ENCODE measurements at places on chromosomes 3 and 15. TPM values are rescaled to one million over a fixed set of nuclear protein-coding genes. Genes with fewer than 3 reads are reported as not detected.

Gene CCR3
- not detected for total RNA-seq

Gene SI
- 0.18 TPM for total RNA-seq

Gene CHRD
- total RNA-seq = 10.3 TPM

Gene TAGLN3
- total RNA-seq = 91.8 TPM

Gene CFAP44
- total RNA-seq = 16.9 TPM

Gene CD96
- 0.36 TPM for total RNA-seq

Gene APH1B
- total RNA-seq = 22.2 TPM

Gene WDR72
- 0.54 TPM for total RNA-seq

Gene MASP1
- total RNA-seq = 50.4 TPM

Gene NTRK3
- total RNA-seq = 91.4 TPM

Gene TNIK
- total RNA-seq = 74.9 TPM

DNA sequence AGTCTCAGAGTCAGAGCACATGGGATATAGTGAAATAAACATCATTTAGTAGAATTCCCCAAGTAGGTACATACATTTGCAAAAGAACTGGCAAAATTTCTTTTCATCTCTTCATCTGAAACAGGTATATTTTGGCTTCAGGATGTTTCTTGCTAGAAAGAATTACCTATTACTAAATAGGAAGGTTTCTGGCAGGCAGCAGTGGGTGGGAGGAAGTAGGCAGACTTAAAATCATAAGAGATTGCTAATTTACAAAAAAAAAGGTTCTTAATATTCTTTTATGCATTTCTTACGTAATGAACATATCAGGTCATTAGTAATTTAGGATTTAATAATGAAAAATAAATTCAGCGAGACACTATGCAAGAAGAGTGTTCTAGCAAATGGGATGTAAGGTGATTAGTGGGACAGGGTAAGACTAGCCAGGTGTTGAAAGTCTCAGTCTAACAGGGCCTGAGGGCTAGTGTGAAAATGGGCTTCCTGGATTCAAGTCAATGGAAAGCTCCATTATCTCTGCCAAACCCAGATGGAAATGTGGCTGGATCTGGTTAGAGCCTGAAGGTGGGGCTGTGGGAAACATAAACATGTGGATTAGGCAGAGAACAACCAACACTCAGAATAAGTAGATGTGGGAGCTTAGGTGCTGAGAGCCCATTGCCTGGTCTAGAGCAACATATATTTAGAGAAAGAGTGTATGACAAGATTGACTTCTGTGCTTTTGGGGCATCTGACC is 127.4 kb upstream of the FEZF2 start:
- DNase-seq = no peak

DNA sequence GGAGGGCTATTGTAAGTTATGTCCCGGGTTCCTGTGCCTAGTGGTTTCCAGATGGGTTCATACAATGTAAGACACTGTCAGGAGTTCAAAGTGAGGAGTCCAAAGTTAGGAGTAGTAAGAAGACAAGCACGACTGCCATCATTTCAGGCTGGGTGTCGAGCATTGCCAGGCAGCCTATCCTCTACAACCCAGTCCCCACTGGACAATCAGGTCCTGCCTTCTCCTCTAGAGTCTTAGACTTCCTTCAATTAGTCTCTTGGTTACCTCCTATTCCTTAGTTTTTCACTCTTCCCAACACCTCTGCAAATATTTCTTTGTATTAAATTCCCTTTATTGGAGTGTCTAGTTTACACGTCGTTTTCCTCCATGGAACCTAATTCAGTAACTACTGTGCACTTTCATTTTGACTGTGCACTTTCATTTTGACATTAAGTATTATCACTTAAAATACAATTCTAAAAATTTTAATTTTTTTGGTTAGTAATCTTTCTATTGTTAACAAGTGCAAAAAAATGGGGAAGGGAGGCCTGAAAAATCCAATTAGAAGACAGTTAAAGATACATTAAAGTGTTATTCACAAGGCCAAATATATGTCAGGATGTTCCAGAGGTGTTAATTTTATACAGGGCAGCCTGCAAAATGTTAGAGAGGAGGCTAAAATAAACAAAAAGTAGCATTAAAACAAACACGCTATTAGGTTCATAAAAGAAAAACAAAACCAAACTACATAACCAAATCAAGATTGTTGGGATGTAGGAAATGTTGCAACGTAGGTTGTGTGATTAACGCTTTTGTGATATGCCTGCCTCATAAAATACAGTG is 155.3 kb downstream of the TBL1XR1 start:
- DNase-seq = no peak

DNA sequence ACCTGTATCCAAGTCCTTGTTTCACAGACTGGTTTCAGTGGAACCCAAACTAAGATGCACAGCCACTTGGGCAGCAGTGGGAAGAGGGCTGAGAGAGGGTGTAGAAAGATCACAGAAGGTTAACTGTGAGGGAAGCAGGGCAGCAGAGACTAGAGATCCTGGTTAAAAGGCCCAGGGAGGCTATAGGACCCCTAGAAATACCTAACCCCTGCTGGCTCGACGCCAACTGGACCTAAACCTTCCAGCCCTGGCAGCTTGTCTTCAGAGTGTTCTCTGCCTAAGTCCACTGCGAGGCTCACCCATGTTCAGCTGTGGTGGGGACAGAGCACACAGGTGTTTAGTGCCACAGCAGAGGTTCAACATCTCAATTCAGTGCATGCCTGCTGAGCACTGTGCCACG is 96.5 kb downstream of the ZNF621 start:
- no peak for DNase-seq

DNA sequence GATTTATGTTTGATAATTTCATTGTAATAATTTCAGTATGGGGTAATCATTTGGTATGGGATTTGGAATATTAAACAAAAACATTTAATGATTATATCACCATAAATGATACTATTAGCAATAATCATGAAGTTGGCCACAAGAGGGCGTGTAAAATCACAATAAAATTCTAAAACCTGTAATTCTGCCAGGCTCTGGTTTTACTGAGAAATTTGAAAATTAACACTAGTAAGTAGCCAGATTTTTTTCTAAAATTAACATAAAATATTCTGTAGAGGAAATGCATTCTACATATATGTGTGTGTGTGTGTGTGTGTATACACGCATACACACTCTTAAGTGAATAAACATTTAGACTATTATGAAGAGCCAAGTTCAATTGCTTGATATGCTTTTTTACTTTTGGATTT is 40.5 kb downstream of the FEZF2 start:
- peak; percentile 17 for DNase-seq

DNA sequence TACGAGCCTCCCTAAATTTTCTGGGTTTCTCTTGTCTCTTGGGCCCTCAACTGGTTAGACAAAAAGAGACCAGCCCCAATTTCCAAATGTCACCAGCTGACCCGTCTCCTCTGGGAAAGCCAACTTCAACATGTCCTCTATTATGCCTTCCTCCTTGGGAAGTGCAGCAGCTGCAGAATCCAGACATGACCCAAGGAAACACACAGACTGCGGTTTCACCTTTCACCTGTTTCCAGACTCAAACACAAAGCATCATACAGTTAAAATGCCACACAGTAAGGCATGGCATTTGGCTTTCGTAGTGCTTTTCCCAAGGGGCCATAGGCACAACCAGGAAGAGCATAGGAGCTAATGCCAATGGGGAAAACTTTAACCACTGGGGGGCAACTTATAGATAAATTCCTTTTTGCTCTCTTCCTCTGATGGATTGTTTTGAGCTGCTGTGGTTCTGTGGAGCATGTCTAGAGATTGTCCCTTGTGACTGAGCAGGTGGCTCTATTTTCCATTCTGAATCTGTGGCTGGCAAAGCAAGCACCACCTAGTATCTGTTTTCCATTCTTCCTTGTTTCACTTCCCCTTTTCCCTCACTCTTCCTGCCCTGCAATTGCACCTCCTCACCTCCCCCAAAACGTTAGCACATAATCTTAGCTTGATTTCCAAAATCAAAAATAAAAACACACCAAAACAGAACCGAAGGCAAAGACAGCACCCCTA is 49.3 kb downstream of the HHLA2 start:
- no peak for DNase-seq

DNA sequence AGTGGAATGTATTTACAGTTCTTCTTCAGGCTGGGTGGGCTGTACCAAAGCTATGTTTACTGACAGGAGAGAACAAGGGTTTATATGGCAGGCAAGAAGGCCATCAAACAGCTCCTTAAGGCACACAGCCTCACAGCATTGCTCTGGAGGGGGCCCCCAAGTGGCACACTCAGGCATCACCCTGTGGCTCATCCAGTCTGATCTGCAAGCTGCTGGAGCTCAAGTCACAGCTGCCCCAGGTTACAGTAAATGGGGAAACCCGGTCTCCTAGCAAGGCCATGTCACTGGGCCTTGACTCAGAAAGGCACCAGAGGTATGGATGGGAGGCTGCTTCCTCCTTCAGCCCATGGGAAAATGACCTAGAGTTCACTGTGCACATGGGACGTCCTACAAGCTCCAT is 67.5 kb downstream of the TFG start:
- DNase-seq = no peak

DNA sequence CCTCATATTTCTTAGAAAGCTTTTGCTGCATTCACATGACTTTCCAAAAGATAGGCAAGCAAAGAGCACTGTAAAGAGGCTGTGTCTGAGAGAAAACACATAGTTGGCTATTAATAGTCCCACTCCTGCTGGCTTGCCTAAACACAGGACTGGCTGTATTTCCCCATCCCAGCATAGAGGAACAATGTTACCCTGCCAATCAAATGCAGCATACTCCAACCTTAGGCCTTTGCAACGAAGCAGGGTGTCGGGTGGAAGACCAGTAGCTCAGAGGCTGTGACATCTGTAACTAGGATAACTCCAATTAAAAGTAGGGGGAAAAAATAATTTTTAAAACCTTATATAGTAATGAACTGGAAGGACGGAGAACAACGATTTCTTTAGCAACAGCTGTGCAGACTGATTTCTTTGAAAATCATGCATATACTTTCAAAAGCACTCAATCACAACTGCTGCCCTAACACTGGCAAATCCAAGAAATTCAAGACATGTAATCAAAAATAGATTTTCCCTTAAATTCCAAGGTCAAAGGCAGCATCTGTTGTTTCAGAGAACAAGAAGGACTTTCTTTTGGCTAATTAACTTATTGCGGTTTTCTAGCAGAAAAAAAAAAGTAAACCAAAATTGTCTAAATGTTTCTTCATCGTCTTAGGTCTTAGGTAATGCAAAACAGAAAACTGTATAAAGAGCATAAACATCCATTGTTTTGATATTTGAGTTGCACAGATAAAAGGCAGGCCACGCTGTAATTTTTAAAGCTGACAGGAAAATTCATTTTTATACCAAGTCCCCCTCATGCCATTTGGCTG is 139.3 kb downstream of the TNIK start:
- no peak for DNase-seq

- no peak for DNase-seq
Observed at GRCh38 chr3:55690177-55690576, 203.1 kb upstream of the WNT5A start.

DNA sequence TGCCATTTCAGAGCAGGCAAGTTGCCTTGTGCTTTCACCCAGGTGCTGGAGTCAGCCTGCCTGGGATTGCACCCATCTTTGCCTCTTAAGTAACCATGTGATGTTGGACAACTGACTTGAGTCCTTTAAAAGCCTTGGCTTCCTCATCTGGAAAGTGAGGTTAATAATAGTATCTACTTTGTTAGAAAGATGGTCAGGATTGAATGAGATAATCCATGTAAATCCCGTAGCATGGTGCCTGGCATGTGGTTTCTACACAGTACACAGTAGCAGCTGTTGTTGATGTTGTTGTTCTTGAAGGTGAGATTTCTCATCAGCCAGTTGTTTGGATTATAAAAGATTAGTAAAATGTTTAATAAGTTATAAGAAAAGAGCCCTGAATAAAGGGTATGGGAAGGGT is 48.8 kb downstream of the PSMD6 start:
- DNase-seq = no peak

GRCh38 chr3:44981220-44981619 is 5.2 kb downstream of the EXOSC7 start:
- DNase-seq = no peak

GRCh38 chr3:152151216-152151876 is 117.4 kb upstream of the MBNL1 start:
- DNase-seq = no peak

DNA sequence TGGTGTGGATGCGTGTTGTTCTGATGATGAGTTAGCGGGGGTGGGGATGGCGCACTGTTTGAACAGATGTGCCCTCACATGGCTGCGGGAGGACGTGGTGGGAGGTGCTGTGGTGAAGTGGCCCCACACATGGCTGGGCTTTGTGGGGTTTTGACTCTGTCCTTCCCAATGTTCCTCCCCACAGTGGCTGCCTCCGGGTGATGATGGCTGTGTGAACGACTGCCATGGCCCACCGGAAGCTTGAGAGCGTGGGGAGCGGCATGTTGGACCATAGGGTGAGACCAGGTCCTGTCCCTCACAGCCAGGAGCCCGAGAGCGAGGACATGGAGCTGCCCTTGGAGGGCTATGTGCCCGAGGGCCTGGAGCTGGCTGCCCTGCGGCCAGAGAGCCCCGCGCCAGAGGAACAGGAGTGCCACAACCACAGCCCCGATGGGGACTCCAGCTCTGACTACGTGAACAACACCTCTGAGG is 167.9 kb downstream of the APBA2 start:
- DNase-seq = no peak

- no peak for DNase-seq
Observed at GRCh38 chr15:95894407-95894956, 436.0 kb upstream of the NR2F2 start.

DNA sequence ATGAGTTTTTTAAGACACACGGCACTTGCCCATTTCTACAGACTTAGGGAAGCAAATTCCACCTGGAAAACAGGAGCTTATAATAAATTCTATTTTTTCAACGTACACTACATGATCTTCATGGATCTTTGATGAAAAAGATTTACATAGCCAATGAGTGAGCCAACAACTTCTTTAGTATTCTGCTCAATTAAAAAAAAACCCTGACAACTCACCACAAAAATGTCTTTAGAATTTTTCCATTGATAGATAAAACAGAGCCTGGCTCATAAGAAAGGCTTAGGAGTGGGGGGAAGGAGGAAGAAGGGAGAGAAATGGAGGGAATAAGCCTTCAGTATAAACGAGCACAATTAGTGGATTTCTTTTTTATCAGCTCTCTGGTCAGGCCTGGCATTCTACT is 126.7 kb downstream of the ATP10A start:
- no peak for DNase-seq
